ENCODE measurements at places on chromosomes 12 and 14.

DNA sequence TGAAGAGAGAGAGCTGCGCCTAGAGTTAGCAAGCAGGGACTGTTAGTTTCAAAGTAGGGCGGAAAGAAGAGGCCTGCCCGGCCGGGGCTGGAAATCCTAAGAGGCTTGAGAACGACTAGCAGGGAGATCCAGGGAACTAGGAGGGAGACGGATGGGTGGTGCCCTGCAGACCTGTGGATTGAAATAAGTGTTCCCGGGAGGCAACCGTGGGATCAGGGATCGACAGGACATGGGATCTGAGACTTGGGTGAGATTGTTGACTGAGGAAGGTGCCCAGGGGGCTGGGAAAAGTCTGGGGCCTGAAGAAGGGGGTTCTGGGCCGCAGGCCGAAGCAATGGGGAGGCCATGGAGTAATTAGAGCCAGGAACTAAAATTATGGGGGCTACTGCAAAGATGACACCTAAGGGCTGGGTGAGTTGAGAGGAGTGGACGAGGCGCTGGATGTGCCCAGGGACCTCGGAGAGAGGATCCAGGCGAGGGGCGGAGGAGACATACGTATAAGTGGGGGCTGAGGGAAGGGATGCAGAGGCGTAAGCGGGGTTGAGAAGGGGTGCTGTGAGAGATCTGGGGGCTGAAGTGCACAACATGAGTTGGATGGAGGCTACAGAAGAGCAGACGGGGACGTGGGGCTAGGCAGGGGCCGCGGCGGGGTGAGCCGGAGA lies 635 bp downstream of the LTA4H start:
- no peak for DNase-seq

DNA sequence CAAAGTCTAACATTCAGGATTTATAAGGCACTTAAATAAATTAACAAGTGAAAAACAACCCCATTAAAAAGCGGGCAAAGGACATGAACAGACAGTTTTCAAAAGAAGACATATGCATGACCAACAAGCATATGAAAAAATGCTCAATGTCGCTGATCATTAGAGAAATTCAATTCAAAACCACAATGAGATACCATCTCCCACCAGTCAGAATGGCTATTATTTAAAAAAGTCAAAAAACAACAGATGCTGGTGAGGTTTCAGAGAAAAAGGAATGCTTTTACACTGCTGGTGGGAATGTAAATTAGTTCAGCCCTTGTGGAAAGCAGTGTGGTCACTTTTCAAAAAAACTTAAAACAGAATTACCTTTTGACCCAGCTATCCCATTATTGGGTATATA lies 60.7 kb upstream of the BDKRB2 start:
- no peak for DNase-seq

DNA sequence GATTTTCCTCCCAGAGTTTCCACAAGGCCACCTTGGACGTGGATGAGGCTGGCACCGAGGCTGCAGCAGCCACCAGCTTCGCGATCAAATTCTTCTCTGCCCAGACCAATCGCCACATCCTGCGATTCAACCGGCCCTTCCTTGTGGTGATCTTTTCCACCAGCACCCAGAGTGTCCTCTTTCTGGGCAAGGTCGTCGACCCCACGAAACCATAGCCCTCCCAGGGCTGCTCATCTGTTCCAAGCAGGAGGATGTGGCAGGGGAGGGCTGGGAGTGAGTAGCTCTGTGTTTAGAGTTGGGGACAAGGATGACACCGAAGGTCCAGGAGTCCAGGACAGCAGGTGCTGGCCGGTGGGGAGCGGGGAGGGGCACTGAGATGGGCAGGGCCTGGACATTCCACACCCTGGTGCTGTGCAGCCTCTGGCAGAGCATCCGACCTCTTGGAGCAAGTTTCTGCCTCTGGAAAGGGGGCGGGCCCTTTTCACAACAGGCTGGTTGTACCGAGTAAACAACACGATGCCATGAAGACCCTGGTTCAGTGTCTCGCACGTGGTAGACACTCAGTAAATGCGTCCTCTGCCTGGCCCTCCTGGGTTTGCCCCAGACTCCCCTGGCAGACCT lies 8.2 kb downstream of the SERPINA4 start:
- no peak for DNase-seq

GRCh38 chr14:81313775-81314429 lies 86.2 kb downstream of the STON2 start:
- DNase-seq = no peak

GRCh38 chr12:80704420-80704819 lies 3.0 kb upstream of the MYF6 start:
- DNase-seq = no peak

DNA sequence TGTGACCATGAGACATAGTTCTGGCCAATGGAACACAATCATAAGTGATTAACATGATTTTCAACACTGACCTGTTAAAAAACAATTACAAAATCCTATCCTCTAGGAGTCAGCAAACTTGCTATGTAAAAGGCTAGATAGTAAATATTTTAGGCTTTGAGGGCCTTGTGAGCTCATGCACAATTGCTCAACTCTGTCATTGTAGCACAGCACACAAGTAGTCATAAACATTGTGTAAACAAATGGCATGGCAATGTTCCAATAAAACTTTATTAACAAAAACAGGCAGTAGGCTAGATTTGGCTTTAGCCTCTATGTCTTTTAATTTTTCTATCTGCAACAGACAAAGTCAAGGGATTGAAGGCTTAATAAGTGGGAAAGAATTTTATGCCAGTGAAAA lies 350.7 kb downstream of the C12orf50 start:
- no peak for DNase-seq

- DNase-seq = no peak
Measured at GRCh38 chr14:89429199-89430181, 12.5 kb upstream of the FOXN3 start.

- no peak for DNase-seq
Measured at GRCh38 chr12:109795023-109795422, 38.2 kb downstream of the TRPV4 start.

- no peak for DNase-seq
Measured at GRCh38 chr14:102394717-102395375, 32.1 kb downstream of the TECPR2 start.

GRCh38 chr14:61153914-61154545 lies 127.1 kb downstream of the TMEM30B start:
- DNase-seq = no peak

DNA sequence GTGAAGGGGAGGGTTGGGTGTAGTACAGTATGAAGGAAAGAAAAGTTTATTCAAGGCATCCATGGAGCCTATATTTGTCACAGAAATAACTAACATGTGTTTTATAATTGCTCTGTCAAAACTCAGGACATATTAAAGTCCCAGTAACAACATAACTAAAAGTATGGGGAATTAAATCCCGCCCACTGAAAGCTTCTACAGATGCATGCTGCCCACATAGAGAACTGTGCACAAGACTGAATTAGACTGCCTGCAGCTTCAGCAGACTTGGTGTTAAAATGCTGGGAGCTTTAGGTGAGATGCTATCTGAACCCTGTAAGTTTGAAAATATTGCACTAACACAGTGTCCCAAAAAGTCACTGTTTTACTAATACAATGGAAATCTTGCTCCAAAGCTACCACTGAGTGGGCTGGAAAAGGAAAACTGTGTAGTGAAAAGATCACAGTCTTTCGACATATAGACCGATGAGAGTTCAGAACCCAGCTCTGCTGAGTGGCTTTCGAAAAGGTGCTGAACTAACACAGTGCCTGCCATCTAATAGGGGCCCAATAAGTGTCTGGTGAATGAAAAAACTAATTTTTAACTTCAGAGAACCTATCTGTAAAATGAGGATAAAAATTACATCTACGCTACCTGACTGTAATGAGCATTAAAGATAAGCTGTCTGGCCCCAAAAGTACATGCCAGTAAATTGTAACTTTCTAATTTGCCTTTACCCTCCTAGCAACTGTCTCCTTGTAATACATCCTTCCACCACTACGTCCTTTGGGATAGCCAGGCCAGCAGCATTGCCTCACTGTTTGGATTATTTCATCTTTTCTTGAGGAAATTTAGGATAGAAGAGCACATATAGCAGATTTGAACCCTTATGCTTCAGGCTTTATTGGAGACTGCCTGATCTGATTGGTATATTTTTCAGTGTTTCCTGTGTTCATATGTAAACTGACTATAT lies 237.6 kb downstream of the BCAT1 start:
- no peak for DNase-seq

- DNase-seq = no peak
Measured at GRCh38 chr14:68426661-68427549, 366.0 kb downstream of the ZFP36L1 start.

DNA sequence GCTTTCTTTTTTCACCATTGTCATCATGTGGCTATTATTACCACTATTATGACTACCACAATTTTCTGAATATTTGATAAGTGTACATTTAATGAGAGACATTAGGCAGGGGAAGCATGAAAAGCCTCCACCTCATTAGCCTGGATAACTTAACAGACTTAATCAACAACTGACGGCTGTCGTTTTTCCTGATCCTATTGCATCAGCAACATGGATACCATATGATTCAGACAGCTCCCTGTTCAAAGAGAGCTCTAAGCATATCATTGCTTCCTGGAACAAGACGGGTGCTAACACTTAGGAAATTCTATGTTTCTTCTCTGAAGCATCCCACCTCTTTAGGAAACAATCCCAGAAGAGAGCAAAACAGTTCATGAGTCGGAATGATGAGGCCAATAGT lies 765.2 kb downstream of the NOVA1 start:
- DNase-seq = no peak

DNA sequence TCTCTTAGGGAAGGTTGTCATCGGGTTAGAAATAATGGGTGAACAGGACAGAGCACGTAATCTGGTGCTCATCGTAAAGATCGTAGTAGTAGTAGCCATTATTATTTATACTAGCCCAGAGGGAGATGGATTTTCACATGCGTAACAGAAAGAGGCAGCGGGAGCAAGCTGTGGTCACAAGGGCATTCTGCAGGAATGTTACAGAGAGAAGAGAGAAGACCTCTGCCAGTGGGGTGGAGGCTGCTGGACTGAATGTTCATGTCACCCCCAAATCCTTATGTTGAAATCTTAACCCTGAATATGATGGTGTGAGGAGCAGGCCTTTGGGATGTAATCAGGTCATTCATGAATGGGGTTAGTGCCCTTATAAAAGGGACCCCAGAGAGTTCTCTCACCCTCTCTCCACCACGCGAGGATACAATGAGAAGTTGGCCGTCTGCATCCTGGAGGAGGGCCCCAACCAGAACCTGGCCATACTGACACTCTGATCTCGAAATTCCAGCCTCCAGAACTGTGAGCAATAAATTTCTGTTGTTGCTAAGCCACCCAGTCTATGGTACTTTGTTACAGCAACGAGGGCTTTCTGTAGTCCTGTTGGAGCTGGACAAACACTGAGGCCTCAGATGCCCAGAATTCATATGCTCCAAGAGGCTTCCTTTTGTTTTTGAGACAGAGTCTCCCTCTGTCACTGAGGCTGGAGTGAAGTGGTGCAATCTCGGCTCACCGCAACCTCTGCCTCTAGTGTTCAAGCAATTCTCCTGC lies 131.2 kb upstream of the MED13L start:
- DNase-seq = no peak

DNA sequence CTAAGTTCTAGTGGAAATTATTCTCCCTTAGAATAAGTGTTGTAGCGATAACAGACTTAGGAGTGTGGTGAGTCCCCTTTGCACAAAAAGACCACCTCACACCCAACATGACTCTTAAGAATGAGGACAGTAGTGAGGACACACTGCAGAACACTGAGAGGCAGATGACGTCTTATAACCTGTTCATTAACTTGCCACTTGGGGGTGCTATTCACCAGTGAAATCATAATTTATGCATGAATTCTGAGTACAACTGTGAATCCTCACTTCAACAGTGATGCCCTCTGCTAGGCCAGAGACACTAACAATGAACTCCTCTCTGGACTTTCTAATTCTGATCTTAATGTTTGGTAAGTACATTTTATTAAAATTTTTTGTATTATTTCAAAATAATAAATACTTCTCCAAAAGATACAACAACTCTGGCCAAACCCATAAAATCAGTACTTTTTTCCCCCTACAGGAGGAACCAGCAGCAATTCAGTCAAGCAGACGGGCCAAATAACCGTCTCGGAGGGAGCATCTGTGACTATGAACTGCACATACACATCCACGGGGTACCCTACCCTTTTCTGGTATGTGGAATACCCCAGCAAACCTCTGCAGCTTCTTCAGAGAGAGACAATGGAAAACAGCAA lies 274.7 kb downstream of the DAD1 start:
- no peak for DNase-seq

DNA sequence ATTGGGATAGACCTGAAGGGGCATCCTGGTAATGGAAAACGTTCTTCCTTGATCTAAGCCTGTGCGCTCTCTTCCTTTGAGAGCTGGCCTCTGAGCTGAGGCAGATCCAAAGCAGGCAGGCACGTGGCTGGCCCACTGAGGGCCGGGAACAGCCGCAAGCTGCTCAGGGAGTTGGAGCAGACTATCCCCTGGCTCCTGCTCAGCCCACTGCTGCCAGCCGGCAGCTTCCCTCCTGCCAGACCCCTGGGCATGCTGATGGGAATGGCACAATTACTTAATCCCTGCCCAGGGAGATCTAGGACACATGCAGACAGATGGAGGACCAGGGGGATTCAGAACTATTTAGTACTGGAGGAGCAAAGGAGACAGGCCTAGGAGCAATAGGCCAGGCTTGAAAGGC lies 14.4 kb downstream of the NEUROD4 start:
- no peak for DNase-seq

DNA sequence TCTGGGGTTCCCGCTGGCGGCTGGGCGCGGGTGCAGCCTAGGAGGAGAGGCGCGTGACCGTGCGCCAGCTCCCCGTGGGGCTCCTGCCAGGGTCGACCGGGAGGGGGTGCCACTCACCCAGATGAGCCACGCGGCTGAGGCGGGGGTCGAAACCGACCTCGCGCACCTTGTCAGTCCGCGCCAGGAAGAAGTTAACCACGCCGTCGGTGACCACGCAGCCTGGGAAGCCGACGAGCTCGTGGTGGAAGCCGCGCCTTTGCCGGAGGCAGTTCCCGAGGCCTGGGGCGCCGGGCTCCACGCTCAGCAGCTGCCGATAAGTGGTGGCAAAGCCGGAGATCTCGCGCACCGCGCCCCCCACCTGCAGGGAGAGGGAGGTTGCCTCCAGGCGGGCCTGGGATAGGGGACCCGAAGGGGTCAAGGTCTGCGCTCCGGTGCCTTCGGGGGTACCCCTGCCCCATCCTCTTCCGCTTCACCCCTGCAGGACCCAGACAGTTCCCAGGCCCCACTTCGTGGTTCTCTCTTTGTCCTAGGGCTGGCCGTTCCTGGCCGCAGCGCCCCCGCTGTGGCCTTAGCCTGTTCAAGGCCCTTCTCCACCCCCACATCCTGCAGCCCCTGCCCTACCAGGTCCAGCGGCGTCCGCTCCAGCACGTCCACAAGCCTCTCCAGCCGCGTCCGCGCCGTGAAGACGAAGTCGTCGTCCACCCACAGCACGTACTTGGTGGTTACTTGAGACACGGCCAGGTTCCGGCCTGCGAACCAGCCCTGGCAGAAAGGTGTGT lies 5.3 kb downstream of the B4GALNT1 start:
- DNase-seq = no peak
